ENCODE measurements at places on chromosomes 7 and 10.

DNA sequence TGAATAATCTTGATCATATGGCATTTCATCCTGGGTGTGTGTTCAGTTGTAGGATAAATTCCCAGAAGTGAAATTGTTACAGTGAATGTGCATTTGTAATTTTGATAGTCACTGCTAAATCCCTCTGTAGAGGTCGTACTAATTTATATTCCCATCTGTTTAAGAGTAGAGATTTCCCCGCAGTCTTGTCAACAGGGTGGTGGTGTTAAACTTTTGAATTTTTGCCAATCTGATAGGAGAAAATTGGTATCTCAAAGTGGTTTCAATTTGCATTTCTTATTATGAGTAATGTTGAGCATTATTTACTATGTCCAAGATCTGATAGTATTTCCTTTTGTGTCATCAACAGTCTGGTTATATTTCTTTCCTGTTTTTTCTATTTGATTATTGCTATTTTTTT lies 101.7 kb downstream of the AUTS2 start:
- DNase-seq, result no peak

GRCh38 chr10:4532976-4533375 lies 293.0 kb upstream of the AKR1E2 start:
- DNase-seq, result no peak

GRCh38 chr7:139205843-139206242 lies 25.2 kb upstream of the UBN2 start:
- DNase-seq, result no peak

DNA sequence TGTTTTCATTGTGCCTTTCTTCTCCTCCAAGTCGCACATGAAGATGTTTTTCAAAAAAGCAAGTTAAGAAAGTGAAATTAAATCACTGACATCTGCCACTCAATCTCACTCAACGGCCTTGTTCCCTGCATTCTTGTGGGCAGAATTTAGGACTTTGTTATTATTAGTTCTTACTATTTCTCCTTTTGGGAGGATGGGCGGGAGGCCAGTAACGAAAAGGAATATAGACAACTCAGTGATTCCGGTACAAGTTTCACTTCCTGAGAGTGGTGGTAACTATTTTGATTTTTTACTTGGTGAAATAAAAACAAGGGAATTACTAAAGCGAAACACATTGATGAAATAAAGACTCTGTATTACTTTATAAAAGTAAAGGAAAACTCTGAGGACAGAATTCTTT lies 231.9 kb upstream of the HABP2 start:
- no peak for DNase-seq

Measured in activated CD8-positive, alpha-beta memory T cell treated with anti-CD3 and anti-CD28 coated beads for 4 hours (primary cell).